NCI-H526 (cell line): ENCODE measurements at places on chromosomes 2 and 18.

DNA sequence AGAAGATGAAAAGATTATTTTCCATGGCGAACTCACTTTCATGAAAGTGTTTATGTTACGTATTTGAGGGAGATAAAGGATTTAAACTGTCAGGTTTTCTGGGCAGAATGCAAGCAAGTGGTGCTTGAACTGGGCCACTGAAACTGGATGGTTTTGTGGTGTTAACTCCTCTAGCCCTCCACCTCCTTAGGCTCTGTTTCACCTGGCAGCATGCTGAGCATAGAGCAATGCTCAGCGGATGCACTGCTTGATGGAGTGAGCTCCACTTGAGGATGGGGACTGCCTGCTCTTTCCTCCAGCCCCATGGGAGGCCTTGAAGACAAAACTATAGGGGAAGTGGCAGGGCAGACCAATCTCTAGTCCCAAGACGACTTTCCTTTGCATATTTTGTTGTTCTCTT, 345.8 kb downstream of the TDRD15 start:
- no peak for DNase-seq

DNA sequence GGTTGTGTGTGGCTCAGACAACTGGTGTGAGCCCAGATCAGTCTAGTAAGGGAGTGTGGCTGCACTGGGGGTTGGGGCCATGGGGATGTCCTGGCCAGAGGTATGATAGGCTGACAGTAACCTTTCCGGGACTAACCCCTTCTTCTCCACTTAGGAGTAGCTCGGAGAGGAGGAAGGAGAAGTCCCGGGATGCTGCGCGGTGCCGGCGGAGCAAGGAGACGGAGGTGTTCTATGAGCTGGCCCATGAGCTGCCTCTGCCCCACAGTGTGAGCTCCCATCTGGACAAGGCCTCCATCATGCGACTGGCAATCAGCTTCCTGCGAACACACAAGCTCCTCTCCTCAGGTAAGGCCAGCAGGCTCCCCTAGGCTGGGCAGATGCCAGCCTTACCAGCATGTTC, 49.5 kb downstream of the EPAS1 start:
- DNase-seq, result no peak

DNA sequence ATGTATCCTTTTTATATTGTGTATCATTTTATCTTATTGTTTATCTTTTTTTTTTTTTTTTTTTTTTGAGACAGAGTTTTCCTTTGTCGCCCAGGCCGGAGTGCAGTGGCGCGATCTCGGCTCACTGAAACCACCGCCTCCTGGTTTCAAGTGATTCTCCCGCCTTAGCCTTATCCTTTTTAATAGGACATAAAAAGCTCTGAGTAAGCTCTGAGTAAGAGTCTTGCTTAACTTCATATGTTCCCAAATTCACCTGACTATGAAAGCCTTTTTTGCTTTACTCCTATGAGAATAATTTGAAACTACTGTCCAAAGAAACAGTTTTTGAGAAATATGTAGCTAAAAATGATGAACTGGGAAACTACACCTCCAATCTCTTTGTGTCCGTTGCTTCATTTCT, 525.5 kb downstream of the IRS1 start:
- DNase-seq, result no peak

- no peak for DNase-seq
Measured at GRCh38 chr2:9753665-9754531, 89.4 kb upstream of the TAF1B start.

GRCh38 chr18:37742436-37742835, 176.8 kb upstream of the CELF4 start:
- DNase-seq, result no peak

GRCh38 chr2:111703759-111704158, 180.2 kb downstream of the ANAPC1 start:
- DNase-seq, result no peak
